Ecto neural progenitor cell (in vitro differentiated cells): ENCODE measurements at places on chromosomes 2 and 18.

DNA sequence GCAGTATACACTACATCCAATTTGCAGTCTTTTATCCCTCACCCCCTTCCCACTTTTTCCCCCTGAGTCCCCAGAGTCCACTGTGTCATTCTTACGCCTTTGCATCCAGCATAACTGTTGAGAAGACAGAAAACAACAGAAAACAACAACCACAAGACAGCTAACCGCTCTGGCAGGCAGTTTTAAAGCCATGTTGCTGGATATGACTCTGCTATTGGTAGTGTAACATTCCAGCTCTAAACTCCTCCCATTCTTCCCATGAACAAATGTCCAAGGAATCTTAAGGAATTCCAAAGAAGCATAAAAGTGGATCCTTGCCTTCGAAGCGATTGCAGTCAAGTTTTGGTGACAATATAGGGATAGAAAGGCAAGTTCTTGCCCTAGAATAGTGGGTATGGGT is 599.1 kb downstream of the NYAP2 start:
- DNase-seq = no peak

- no peak for DNase-seq
Observed at GRCh38 chr2:36792951-36793350, 96.4 kb downstream of the VIT start.

DNA sequence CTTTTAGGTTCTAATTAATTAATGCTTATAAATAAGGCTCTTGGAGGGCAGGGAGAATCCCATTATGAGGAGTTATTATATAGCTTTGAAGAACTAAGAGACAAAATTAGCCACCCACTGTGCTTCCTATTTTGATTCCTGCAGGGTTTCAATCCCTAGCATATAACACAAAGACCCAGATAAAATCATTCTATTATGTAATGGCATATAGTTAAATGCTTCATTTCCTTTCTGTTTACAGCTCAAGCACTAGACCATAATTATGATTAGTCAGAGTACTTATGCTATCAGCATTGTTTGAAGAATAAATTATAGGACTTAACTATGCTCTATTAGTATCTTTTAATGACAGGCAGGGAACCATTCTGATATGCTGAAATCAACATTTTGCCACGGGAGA is 9.1 kb downstream of the GPR155 start:
- DNase-seq = no peak

DNA sequence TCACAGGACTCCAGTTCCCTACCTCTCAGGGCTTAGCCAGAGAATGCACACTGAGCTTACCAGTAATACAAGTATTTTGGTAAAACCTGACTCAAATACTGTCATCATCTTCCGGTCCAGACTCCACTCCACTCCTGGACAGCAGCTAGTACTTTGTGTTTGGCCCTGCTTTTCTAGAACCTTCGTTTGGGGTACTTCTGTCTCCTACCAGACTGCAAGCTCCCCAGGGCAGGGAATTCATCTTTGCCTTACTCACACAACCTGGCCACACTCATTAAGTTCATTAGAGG is 108.9 kb upstream of the CDC42EP3 start:
- DNase-seq = no peak

DNA sequence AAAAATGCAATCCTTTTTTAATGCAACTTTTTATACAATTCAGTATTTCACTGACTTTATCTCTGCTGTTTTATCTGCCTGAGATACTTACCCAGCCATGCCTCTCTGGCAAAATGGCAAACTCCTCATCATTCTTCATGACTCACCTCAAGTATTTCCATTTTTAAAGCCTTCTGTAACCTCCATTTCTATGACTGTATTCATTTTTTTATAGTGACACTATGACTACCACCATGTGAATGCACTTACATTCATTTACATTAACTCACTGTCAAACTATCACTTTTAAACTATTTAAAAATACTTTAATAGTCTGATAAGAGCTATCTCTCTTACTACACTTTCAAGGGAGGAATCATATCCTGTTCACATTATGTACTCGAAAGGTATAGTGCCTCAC is 99.4 kb upstream of the SCN7A start:
- DNase-seq = no peak

GRCh38 chr18:13558124-13558523 is 168.2 kb downstream of the FAM210A start:
- DNase-seq = peak; percentile 63

- DNase-seq = peak; percentile 67
Observed at GRCh38 chr2:40554665-40555294, 102.9 kb upstream of the SLC8A1 start.

- DNase-seq = no peak
Observed at GRCh38 chr2:200929334-200930249, 33.9 kb downstream of the ORC2 start.

GRCh38 chr2:136378712-136379595 is 261.0 kb upstream of the CXCR4 start:
- peak; percentile 77 for DNase-seq

DNA sequence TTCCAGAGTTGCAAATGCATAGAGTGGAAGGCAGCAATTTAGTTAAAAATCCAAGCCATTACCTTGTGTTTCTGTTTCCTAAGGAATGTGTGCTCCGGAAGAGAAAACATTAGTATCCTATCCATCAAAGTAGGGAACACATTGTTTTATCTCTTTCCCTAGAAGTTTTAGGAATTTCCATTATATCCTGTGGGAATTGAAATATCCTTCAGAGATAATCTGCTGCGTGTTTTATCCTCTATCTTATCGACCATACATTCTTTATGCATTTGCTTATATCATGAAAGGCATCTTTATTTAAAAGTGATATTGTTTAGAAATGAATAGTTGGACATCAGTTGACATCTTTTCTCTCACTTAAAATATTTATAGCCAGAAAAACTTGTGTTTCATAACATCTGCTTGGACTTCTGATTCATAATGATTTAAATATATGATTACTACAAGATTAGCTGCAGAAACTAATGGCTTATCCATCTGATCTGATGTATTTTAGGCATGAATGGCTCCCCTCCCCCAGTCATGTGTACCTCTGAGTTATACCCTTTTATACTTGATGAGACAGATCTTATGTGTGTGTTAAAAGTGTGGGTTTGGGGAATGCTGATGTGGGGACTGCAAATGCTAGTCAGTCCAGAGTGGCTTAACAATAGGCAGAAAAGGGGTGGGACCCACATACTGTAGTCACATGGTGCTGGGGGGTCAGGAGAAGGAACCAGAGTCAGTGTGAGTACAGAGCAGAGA is 136.2 kb upstream of the ARHGAP28 start:
- DNase-seq = no peak

DNA sequence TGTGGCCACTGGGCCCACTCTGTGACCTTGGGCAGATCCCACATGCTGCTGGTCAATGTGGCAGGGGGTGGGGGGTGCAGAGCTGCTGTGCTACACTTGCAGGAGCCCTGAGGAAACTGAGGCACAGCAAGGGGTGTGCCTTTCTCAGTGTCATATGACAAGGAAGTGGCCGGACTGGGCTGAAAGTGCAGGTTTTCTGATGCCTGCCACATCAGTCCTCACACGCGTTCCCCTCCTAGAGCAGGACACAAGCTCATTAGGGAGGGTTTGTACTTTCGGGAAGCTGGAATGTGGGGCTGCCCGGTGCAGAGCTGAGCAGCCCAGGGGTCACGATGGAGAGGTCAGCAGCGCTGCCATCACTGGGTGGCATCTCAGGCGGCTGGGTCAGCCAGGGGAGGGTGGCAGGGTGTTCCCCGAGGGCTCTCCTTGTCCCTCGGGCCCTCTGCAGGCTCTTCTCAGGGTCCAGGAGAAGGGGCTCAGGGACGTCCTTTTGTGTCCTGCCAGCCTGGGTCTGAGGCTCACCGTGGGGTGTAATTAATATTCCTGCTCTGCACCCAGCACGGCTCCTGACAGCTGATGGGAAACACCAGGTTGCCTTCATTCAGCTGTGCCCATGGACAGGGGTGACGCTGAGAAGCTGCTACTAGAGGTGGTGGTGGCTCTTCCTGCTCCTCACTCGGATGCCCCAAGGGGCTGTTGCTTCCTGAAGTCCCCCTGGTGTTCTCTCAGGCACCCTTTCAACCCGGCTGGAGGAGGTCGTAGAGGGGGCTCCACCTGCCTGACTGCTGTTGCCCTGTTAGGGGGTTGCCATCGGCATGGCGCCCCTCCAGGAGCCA is 62.1 kb upstream of the HDAC4 start:
- DNase-seq = peak; percentile 41
